NCI-H1930 (cell line): ENCODE measurements at places on chromosomes 5 and 9.

DNA sequence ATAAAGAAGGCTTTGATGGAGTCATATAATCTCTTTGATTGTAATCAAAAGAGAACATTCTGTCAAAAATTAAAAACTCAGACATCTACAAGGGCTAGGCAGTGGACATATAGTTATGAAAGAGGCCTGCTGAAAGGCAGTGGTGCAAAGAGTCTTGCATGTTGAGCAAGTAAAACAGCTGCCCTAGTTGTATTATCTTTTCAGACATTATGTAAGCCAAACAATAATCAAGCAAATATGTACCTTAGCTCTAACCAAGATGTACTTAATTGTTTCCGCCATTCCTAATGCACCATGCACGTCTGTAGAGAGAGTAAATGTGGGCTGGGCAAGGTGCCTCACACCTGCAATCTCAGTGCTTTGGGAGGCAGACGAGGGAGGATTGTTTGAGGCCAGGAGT is 14.3 kb downstream of the GAPT start:
- DNase-seq, result no peak

- DNase-seq, result no peak
These were observed 598 bp upstream of the TMED7 start for GRCh38 chr5:115626445-115626823.

DNA sequence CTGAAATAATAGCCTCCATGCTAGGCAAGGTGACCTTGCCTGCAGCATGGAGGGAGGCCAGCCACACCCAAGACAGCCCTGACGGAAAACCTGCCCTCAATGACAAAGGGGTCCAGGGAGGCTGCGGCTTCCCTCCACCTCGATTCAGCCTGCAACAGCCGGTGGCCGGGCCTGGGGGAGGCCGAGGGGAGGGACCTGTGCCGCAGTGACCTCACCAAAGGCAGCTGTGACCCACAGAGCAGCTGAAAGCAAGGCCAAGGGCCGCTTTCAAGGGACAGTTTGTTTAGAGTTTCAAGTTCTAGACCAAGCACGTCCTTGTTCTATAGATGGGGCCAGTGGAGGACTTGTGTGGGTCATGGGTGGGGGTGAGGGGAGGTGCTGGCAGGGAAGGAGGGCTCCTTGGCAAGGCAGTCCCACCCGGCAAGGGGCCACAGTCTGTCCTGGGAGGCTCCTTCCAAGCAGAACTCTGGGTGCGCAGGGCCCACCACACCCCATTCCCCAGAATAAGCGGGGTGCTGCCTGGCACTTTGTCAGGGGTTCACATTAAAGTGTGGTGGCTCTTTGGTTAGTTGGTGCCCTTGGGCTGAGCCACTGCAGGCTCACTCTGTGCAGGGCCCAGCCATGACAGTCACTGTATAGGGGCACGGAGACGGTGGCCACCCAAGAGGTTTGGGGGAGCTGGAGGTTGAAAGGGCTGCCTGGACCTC is 226.5 kb downstream of the FANCC start:
- no peak for DNase-seq

- no peak for DNase-seq
These were observed 37.0 kb downstream of the RNF130 start for GRCh38 chr5:180034564-180034963.

DNA sequence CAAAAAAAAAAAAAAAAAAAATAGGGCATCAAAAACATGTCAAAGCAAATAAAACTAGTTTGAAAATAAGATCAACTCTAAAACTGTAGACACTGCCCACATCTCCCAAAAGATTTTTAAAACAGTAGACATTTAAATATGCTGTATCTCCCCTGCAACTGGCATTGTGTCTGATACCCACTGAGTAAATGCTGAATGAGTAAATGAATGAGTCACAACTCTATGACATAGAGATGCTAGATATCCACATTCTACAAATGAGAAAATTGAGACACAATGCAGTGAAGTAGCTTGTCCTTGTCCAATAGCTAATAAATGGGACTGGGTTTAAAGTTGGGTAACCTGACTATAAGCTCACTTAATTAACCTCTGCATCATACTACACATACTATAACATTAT is 14.1 kb upstream of the MAP1B start:
- DNase-seq, result no peak

- DNase-seq, result no peak
These were observed 75.1 kb downstream of the ALDH7A1 start for GRCh38 chr5:126519637-126520592.

- no peak for DNase-seq
These were observed 42.5 kb downstream of the GOLPH3 start for GRCh38 chr5:32131604-32132003.

- no peak for DNase-seq
These were observed 1860.0 kb upstream of the WWC1 start for GRCh38 chr5:166431456-166431855.

- DNase-seq, result no peak
These were observed 250.6 kb upstream of the MAP3K1 start for GRCh38 chr5:56564541-56565282.

- DNase-seq, result no peak
These were observed 3.5 kb downstream of the PRUNE2 start for GRCh38 chr9:76902395-76902794.

GRCh38 chr5:115452536-115453235 is 91.9 kb downstream of the FEM1C start:
- DNase-seq, result no peak

- no peak for DNase-seq
These were observed 130.5 kb downstream of the SCAMP1 start for GRCh38 chr5:78490709-78491485.

DNA sequence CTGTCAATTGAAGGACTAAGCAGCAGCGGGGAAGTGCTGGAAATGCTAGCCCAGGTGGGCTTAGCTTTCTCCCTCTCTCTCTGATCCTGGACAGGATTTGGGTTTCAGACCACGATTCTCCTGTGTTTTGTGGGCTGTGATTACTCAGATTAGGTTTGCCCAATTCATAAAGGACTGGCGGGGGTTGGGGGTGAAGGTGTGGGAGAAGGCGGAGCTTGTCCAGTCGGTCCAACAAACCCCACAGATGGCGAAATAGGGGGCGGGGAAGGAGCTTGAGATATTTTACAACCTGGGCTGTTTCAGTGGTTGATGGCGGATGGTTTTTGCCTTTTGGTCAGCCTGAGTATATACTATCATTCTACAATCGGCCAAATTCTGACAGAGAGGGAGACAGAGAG is 35.2 kb downstream of the PCDHAC2 start:
- peak; percentile 13 for DNase-seq

- DNase-seq, result no peak
These were observed 708 bp downstream of the RXRA start for GRCh38 chr9:134326724-134327601.
